ENCODE measurements at places on chromosomes 7 and 10.

- no peak for DNase-seq
Observed at GRCh38 chr7:148607151-148607661, 16.6 kb downstream of the C7orf33 start.

DNA sequence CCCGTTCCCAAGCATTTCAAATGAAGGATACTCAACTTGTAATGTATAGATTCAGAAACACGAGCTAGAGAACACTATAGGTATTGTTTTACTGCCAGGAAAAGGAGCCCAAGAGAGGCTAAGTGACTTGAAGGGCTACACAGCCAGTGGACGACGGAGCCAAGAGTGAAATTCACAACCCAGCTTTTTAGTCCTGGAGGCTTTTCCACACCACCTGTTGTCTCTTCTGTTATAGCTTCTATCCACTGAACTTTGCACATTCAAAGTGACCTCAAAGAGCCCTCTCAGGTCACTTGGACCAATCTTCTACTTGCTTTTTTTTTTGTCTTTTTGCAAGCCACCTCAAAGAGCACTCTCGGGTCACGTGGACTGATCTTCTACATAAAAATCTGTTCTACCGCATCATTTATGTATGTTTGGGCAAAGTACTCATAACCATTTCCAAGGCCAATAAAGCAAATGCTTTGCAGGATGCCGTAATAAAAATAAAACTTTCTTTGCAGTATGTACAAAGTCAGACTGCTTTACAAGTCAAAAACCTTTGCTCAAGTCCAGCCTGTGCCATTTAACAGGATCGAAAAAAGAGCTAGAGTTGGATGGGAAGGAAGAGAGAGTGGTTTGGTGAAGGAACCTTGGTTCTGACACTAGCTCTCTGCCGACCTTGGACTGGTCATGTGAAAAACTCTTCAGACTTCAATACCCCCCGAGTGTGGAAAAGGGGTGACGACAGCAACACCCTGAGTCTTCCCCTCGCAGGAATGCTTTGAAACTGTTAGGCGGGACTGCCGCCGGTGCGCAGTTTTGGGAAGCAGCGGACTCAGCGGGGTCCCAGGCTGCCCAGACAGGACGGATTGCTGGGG, 821 bp downstream of the SLC35B4 start:
- peak; percentile 40 for DNase-seq

DNA sequence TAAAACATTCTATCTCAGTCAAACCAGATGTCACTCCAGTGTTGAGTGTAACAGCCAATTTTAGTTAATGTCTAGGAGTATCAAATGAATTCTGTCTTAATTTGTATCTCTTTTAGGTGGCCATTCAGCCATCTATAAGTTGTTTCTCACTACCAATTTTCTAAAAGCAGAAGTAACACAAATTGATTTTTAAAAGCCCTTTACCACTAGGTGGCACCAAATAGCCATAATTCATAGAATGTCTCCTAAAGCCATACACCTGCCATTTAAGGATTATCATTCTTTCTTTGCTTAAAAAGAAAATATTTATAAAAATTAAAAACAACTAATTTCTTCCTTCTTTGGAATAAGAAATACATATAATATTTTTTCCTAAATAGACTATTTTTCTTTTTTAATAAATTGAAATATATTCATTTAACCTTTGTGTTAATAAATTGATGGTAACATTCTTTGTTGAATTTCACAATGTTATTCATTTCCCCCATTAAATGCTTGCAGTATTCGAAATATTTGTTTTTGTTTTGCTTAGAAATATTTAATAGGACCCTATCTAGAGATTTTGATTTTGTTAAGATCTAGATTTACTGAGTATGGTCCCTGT, 107.8 kb upstream of the PPP1R3A start:
- peak; percentile 91 for DNase-seq

DNA sequence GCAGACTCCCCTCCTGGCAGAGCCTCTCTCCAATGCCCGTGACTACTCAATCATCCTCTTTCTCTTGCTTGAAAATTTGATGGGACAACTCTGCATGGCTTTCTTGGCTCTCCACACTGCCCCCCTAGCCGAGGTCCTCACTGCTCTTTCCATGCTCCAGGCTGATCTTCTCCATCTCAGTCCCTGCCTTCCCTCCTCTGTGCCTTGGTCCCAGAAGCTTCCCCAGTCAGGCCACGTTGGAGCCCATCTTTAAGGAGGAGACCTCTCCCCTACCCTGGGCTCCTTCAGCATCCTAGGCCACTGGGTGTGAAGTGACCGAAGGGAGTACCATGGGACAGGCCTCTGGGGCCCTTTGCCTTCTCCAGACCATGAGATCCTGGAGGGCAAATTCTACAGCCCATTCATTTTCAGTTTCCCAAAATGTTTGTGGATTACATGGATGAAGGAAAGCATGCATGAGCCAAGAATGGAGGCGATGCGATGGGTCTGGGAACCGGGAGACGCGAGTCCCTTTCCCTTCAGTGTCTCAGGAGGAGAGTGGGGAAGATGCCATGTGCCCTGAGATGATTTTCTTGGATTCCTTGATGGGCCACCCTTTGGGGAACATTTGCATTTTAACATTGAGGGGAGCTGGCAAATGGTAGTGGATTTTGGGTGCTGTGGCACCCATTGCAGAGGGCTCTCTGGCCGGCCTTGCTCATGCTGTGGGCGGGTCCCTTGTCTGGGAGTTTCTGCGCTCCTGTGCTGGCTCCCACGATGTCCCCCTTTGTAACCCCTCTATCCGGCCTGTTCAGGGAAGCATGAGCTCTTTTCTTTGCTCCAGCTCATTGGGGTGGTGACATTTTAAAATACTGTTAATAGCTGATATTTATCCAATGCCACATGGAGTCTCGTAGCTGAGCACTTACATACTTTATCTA, 376.6 kb downstream of the RPS24 start:
- DNase-seq: no peak

- DNase-seq: no peak
Observed at GRCh38 chr7:66928388-66928787, 7.4 kb downstream of the TMEM248 start.
